Upper lobe of left lung (tissue), 6 donors: ENCODE measurements at places on chromosomes 11 and 22.

- DNase-seq: no peak
Measured at GRCh38 chr22:44701187-44701790, 715 bp upstream of the PRR5 start.

DNA sequence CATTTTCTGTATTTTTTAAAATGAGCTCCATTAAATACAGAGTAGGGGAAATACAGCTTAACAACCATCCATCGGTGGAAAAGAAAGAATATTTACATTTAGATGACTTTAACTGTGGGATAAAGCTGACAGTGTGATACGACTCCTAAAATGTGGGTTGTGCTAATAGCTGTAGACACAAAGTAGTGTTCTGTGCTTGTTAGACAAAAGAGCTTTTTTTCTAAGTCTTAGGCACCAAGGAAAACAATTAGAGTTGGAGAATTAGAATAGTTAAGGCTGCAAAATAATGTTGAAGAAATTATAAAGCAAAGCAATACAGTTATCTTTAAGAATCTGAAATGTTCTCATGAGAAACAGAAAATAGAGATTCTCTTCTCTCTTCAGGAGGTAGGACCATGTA lies 307.7 kb upstream of the KIRREL3 start:
- no peak for DNase-seq

- DNase-seq: no peak
Measured at GRCh38 chr11:119774172-119774763, 45.3 kb upstream of the NECTIN1 start.

- DNase-seq: no peak
Measured at GRCh38 chr11:109405671-109406070, 16.3 kb upstream of the C11orf87 start.

GRCh38 chr11:70624598-70624993 lies 226.3 kb downstream of the CTTN start:
- no peak for DNase-seq

GRCh38 chr22:27495325-27495724 lies 306.2 kb downstream of the MN1 start:
- no peak for DNase-seq

- no peak for DNase-seq
Measured at GRCh38 chr11:102802341-102802740, 4.4 kb upstream of the MMP1 start.

GRCh38 chr22:45163099-45163450 lies 650 bp upstream of the NUP50 start:
- DNase-seq: no peak

GRCh38 chr11:83364500-83365045 lies 78.4 kb upstream of the CCDC90B start:
- DNase-seq: no peak

GRCh38 chr11:19306179-19306944 lies 65.6 kb upstream of the E2F8 start:
- DNase-seq: no peak

- peak; percentile 85 for DNase-seq
Measured at GRCh38 chr11:64868904-64869570, 9.4 kb downstream of the EHD1 start.

- DNase-seq: peak; percentile 24
Measured at GRCh38 chr11:73478737-73479347, 102.6 kb downstream of the RELT start.

DNA sequence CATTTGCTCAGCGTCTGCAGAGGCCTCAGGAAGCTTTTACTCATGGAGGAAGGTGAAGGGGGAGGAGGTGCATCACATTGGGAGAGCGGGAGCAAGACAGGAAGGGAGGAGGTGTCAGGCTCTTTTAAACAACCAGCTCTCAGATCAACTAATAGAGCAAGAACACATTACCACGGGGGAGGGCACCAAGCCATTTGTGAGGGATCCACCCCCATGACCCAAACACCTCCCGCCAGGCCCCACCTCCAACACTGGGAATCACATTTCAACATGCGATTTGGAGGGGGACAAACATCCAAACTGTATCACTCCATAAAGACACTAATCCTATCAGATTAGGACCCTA lies 18.9 kb upstream of the THY1 start:
- no peak for DNase-seq

DNA sequence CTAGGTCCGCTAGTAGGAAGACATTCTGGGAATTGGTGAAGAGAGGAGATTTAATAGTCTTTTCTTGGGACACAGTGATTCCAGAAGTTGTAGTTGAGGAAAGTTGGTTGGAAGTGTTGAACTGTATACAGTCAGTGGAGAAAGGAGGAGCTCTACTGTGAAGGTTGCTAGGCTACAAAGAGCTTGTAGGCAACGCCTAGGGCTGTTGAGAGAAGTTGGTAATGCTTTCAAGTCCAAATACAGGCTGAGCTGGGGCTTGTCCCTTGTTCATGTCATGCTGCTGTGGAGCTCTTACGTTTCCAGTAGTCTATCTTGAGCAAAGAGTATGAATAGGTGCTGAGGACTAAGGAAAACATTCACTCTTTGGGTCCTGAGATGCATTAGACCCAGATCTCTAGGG lies 1.1 kb downstream of the TBCEL start:
- DNase-seq: no peak

DNA sequence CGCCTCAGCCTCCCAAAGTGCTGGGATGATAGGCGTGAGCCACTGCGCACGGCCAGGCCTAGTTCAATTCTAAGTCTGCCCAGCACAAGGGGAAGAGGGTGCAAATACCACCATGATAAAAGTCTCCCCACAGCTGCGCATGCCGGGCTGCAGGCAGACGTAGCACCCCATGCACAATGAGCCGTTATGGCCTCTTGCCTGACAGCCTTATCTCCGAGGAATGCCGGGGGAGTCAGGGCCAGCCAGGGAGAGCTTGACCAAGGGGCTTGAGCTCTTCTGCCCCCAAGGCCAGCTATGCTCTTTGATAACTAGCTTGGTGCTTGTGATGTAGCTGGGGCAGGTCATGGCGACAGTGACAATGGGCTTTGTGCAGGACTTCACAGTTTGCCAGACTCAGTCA lies 13.7 kb upstream of the SCUBE1 start:
- DNase-seq: no peak

- no peak for DNase-seq
Measured at GRCh38 chr22:23698673-23699235, 7.9 kb downstream of the RGL4 start.

GRCh38 chr11:12573707-12574485 lies 100.3 kb upstream of the TEAD1 start:
- DNase-seq: no peak

DNA sequence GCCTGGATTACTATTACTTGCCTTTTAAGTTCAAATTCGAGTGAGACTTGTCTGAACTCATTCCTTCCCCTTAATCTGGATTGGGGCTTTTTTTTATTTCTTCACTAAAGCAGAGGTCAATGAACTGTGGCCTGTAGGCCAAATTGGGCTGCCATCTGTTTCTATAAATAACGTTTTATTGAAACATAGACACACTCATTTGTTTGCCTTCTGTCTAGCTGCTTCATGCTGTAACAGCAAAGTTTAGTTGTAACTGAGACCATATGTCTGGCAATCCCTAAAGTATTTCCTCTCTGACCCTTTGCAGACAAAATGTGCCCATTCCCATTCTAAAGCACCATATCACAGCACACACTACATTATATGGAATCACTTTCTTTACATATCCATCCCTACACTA lies 207.9 kb upstream of the ISX start:
- DNase-seq: no peak

DNA sequence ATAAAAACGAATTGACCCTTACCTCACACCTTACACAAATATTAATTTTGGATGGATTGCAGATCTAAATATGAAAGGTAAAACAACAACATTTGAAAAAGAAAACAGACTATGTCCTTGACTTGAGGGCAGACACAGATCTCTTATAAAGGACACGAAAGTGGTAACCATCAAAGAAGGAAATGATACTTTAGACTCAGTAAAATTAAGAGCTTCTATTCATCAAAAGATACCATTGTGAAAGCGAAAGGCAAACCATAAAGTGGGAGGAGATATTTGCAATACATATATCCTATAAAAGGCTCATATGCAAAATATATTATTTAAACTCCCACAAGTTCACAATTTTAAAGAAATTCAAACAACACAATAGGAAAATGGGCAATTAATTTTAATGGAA lies 5.0 kb downstream of the HEPACAM start:
- no peak for DNase-seq

DNA sequence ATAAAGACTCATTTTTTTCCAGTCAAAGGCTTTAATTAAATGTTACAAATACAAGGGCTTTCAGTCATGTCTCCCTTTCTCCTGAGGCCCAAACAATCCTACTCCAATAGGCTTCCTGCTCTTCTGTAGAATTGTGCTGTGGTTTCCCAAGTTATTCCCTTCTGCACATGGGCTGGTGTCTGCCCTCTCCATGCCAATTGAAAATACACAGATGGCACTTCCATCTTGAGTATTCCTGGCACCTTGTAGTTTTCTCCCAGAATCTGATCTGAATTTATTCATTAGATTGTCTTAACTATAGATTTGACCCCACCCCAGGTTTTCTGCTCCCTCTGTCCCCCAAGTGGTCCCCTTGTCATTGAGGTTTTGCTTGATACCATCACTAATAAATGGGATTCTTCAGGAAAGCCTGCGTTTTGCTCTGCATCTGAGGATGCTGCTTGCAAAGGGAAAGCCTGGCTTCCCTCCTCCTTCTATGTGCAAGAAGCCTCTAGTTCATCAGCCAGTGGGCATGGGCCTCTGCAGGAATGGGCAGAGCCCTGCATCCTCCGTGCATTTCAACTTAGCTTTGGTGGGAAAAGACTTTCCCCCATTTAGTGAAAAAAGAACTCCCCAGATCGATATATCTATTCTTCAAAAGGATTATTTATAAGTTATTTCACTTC lies 926.7 kb downstream of the NTM start:
- DNase-seq: no peak

DNA sequence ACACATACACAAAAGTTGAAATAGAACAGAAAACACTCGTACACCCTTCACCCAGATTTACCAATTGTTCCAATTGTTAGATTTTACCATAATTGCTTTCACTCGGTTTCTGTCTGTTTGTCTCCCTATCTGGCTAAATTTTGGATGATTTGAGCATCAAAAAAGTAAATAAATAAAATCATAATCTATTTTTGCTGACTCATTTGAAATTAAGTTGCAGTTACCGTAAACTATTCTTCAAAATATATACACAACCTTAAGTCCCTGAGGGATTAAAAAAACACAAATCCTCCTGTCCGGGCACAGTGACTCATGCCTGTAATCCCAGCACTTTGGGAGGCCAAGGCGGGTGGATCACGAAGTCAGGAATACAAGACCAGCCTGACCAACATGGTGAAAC lies 81.3 kb upstream of the SYT9 start:
- no peak for DNase-seq

GRCh38 chr11:72349616-72350218 lies 84.6 kb downstream of the CLPB start:
- DNase-seq: no peak

DNA sequence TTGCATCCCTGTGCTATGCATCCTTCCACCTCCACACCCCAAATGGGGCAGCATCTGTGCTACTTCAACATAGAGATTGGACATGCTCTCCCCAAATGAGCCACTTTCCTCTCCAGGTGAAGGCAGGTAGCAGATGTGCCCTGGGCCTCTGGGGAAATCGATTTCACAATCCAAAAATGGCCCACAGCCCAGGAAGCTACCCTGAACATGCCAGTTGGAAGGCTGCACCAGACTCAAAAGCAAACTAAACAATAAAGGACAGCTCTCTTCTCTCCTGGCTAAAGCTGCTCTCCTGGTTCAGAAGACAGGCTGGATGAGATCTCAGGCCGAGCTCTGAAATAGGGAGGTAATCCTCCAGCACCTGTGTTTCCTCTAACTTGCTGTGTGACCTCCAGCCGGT lies 19.7 kb downstream of the ISX start:
- no peak for DNase-seq

- peak; percentile 67 for DNase-seq
Measured at GRCh38 chr11:2432628-2433071, 11.7 kb downstream of the TRPM5 start.

DNA sequence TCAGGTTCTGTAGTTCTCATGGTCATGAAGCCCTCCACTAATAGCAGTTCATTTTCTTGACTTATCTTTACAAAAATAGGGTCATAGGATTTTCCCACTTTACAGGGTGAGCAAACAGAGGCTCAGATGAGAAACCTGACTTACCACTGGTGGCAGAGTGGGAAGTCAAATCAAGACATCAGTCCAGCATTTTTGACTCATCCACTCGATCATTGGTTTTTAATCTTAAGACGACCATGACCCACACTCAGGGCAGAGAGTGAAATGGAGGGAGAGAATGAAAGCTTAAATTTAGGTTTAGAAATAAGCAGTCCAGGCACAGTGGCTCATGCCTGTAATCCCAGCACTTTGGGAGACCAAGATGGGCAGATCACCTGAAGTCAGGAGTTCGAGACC lies 42.1 kb downstream of the RTL6 start:
- no peak for DNase-seq

GRCh38 chr11:16827139-16827538 lies 88.7 kb downstream of the C11orf58 start:
- DNase-seq: no peak

- DNase-seq: no peak
Measured at GRCh38 chr22:39910876-39911613, 10.2 kb downstream of the GRAP2 start.

DNA sequence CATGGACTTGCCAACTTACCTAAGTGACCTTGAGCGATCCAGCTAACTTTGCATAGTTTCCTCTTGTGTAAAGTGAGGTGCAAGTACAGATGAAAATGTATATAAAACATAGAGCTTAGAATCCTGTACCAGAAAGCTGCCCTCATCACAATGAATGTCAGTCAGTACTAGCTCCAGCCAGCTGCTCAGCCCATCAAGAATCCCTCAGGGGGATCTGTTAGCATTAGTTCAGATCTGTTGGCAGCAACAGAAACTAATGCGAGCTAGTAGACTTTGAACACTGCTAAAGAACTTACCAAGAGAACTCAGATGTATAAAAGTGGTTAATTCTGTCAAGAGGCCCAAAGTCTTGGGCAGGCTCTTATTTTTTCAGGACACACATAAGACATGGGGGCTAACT lies 6.3 kb upstream of the C11orf91 start:
- no peak for DNase-seq

GRCh38 chr11:76664578-76665061 lies 5.9 kb downstream of the LRRC32 start:
- DNase-seq: no peak

- no peak for DNase-seq
Measured at GRCh38 chr11:61356706-61357105, 5.0 kb downstream of the CYB561A3 start.
